ENCODE measurements at places on chromosomes 16 and 17.

DNA sequence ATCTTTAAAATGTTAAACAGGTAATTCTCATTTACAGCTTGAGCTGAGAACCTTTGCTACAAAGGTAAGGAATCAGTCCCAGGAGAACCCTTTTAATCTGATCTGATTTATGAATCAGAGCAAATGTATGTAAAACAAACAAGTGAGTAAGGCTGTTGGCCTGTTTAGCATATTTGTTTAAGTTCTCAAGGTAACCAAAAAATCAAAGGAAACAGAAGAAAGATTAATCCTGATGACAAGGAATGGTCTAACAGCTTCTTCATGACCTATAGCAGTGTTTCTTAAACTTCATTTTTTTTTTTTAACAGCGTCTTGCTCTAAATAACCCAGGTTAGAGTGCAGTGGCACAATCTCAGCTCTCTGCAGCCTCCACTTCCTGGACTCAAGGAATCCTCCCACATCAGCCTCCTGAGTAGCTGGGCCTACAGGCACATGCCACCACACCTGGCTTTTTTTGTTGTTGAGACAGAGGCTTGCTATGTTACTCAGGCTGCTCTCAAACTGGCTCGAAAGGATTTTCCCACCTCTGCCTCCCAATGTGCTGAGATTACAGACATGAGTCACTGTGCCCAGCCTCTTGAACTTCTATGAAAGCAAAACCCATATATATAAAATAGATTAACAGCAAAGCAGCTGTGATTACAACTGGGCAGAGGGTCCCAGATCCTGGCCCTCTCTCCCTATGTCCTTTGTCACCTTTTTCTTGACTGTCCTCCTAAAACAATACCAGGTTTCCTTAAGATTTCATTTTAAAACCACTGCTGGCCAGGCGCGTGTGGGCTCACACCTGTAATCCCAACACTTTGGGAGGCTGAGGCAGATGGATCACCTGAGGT is 5.1 kb upstream of the JPT1 start:
- no peak for DNase-seq

DNA sequence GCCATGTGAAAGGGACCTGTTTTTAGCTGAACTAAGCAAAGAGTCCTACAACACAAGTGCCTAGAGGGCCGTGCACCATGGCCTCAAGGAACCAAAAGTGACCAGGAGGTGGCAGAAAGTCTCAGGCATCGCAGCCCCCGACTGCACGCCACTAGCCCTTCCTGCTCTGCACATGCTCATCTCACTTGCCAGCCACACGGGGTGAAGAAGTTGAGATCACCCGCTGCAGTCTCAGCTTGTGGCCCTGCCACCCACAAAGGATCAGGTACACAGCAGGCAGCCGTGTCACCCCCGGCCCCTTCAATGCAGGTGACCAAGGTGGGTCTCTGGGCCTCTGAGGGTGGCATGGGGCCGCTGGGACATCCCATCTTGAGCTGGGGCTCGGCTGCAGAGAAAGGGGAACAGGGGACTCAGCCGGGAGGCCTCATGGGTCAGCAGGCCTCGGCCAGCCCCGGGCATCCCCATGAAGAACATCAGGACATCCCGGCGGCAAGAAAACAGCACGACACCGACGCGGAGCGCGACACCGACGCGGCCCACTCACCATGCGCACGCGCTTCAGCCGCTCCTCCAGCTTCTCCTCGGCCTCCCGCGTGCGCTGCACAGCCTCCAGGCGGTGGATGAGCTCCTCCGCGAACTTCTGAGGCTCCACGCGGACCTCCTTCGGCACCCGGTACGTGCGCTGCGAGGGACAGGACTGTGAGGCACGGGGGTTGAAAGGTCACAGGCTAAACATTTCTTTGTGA is 21.0 kb downstream of the PDIA2 start:
- DNase-seq, result no peak

DNA sequence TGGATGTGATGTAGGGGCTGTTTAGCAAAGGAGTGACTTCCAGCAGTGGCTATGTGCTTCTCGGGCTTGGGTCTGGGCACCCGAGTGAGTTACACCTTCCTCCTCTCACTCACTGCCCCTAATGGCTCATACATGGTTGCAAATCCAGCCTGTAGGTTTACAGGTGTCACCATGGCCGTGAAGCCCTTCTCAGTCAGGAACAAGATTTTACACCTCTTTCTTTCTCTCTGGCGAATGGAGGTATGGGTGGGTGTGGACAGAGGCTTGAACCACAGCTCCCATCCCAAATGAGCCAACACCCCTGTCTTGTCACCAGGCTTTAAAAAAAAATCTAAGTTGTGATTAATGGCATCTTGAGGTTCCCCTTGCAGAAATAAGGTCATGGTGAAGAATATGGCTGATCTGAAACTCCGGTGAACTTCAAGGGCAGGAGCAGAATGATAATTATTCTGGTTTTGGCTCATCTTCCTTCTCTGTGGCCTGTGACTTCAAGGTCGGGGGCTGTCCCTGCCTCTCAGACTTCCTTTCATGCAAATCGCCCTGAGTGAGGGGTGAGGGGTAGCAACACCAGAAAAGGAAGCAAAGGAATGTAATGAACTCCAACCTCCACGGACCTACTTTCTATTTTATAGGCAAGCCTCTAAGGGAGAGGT is 331.2 kb downstream of the MAF start:
- no peak for DNase-seq

- DNase-seq, result no peak
Measured at GRCh38 chr17:63142836-63143235, 176.8 kb downstream of the TANC2 start.

GRCh38 chr17:67639979-67640378 is 77.8 kb upstream of the NOL11 start:
- DNase-seq, result no peak

DNA sequence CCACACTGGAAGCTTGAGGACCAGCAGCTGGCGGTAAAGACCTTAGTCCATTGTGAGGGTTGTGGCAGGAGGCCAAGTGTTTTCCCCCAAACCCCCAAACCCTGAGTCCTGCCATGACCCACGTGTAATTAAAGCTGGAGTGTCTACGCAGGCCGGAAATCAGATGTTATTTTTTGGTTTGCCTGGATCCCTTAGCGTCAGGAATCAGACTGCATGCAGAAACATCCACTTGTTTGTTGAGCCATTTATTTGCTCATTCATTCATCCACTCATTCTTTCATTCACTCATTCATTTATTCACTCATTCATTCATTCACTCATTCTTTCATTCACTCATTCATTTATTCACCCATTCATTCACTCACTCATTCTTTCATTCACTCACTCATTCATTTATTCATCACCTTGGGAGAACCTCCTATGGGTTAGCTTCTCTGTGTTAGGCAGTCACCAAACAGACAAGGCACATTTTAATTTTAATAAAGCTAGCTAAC is 313.1 kb downstream of the MAF start:
- no peak for DNase-seq

DNA sequence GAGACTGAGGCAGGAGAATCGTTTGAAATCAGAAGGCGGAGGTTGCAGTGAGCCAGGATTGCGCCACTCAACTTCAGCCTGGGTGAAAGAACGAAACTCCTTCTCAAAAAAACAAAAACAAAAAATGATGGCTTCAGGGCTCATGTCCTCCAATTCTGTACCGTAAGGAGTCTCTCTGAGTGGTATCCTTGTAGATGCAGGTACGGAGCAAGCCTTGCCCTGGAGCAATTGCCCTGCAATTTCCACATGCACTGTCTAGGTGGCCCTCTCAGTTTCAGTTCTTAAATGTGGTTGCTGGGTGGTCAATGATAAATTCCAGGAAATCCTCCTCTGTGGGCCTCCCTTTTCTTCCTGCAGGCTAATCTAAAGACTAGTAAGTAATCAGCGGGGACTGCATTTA is 10.6 kb downstream of the TMEM238L start:
- DNase-seq, result no peak

GRCh38 chr17:63402431-63403212 is 43.5 kb downstream of the CYB561 start:
- no peak for DNase-seq

DNA sequence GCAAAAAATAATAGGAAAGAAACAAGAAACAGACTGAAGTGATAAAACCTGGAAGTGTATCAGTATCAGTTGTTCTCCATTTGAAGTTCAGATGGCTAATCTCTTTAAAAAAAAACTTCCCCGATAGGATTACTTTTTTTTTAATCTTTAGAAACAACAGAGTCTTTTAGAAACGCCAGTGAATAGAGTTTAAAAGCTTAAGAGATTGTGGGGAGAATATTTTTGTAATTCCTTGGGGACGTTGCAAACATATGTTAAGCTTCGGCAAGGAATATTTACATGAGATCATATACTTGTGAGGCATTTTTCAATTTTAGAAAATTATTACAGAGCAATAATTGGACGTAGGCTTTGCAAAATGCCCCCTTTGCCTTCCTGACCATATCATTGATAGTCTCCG is 13.2 kb downstream of the MAF start:
- no peak for DNase-seq

DNA sequence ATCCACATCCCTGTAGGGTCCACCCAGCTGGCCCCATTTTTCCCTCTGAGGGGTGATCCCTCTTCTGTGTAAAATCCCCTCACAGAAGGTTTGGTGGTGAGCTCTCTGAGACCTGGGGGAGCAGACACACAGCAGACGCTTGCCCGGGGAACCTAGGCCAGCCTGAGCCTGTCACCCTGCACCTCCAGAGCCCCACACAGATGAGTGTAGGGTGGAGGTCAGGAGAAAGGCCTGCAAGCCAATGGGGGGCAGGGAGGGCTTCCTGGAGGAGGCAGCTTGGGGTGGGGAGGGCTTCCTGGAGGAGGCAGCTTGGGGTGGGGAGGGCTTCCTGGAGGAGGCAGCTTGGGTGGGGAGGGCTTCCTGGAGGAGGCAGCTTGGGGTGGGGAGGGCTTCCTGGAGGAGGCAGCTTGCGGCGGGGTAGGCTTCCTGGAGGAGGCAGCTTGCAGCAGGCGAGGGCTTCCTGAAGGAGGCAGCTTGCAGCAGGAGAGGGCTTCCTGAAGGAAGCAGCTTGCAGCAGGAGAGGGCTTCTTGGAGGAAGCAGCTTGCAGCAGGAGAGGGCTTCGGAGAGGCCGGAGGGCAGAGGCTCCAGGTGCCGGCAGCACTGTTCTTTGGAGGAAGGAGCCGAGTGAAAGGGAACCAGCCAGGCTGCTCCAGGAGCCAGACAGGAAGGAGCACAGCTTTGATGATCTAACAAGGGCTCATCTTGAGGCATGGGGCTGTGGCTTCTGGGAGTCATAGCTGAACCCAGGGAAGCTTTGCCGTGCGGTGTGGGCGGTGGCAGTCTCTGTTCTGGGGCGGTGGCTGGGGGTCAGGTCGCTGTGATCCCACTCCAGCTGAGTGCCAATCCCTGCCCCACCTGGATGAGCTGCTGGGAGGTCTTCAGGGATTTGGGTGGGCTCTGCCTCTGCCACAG is 83.7 kb upstream of the ZNF469 start:
- no peak for DNase-seq

DNA sequence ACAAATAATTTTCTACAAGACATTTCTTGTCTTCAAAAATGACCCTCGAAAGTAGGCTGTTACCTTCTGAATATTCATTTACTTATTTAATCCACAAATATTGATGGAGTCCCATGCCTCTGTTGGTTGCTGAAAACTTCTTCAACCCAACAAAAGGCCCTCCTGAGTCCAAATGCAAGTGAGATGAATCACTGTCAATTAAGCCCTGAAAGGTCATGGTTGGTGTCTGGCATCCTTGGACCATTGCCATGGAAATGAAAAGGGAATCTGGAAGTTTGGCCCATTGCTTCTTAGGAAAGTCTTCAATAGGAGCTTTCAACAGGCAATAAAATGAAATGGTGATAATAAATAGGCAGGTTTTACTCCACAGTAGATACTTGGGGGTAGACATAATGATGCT is 364.7 kb upstream of the DYNLRB2 start:
- DNase-seq, result no peak

DNA sequence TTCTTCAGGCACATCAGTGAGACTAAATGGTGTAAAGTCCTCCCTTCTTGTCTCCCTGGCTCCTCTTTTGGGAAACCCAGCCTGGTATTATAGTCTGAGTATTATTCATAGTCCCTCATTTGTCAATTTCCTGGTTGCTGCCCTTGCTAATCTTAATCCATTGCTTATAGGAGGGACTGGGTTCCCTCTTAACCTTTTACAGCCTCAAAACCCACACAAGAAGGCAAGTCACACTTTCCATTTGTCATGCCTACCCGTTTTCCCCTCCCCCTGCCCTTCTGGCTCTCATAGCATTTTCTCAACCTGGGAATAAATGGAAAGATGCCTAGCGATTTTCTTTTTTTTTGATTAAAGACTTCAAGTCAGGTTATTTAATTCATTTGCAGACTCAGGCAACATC is 124.8 kb downstream of the MAP2K6 start:
- DNase-seq, result no peak

- DNase-seq, result no peak
Measured at GRCh38 chr17:21228111-21228510, 14.2 kb upstream of the TMEM11 start.

DNA sequence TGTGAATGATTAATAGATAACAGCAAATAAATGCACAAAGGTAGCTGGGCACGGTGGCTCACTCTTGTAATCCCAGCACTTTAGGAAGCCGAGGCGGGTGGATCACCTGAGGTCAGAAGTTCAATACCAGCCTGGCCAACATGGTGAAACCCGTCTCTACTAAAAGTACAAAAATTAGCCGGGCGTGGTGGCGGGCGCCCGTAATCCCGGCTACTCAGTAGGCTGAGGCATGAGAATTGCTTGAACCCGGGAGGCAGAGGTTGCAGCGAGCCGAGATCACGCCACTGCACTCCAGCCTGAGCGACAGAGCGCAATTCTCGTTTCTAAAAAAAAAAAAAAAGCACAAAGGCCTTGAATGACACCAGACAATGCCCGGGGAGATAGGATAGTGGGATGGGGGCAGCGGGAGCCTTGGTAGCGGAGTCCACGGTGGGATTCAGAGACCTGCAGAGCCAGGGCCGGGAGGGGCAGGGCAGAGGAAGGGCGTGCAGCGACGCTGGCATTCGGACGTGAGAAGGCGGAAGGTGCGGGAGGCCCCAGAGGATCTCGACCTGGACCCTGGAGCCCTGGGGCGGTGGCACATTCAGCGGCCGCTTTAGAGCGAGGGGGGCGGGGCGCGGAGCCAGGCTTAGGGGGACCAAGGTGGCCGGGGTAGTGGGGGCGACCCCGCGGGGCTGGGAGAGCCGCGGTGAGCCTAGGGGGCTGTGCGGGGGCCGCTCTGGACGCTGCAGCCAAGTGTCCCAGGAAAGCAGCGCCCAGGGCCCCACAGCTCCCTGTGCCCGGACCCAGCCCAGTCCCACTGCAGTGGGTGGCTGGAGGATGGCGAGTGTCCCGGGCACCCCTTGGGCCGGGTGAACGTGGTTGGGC is 999 bp upstream of the FLYWCH2 start:
- no peak for DNase-seq

- no peak for DNase-seq
Measured at GRCh38 chr16:56479469-56479868, 28.1 kb downstream of the OGFOD1 start.

GRCh38 chr16:68319185-68319908 is 8.5 kb downstream of the PRMT7 start:
- DNase-seq, result no peak

- DNase-seq, result no peak
Measured at GRCh38 chr16:1105888-1106620, 10.0 kb upstream of the C1QTNF8 start.

- no peak for DNase-seq
Measured at GRCh38 chr17:75836605-75837004, 7.6 kb downstream of the UNC13D start.

- no peak for DNase-seq
Measured at GRCh38 chr16:28974007-28974436, 556 bp upstream of the SPNS1 start.

- DNase-seq, result no peak
Measured at GRCh38 chr16:1630450-1631213, 18.5 kb downstream of the CRAMP1 start.

GRCh38 chr16:10840703-10841102 is 22.1 kb upstream of the TVP23A start:
- DNase-seq, result no peak

All from AG04449 (cell line).